ENCODE measurements at places on chromosomes 4 and X.

- DNase-seq = peak; percentile 14
These were observed 40.7 kb upstream of the DDX3X start for GRCh38 chrX:41293269-41293668.

DNA sequence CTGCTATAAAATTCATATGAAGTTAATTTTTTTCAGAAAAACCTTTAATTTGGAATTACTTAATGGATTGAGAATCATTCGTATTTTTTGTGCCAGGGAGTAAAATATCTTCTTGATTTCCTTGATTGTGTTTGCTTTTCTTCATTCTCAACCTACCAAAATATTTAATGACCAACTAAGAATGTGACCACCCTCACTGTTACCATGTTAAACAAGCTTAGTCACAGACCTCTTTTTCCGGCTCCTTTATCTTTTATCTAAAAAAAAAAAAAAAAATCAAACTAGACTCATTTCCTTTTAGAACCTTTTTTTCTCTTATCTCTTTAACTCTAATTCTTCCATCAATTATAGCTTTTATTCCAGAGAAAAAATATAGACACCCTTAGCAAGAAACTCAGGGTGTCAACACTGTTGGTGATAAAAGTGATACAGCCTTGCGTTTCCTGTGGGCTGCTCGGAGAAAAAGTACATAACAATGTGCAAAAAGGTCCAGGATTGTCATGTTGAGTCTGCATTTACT is 20.6 kb upstream of the HPGDS start:
- DNase-seq = peak; percentile 21

- DNase-seq = no peak
These were observed 89.5 kb upstream of the CITED1 start for GRCh38 chrX:72395237-72395636.

DNA sequence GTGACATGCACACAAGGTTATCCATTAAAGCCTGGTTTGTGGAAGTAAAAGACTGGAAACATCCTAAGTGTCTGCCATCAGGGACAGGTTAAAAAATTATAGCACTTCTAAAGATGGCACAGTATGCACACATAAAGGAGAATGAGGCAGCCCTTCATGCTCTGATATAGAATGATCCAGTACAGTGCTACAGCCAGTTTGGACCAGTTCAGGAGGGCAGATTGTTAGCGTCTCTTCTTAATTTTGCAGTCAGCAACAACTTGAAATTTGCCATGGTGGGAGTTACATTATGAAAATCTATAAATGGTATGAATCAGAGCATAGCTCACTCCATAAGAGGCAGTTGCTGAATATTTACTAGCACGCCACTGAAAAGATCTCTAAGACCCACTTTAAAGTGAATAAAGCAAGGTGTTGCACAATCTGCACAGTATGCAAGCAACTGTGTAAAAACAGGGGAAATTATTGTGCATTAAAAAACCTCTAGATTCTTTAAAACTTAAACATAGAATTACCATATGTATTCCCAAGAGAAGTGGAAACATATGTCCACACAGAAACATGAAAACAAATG is 20.3 kb upstream of the SOD3 start:
- peak; percentile 55 for DNase-seq

GRCh38 chr4:41632481-41633073 is 94.6 kb downstream of the LIMCH1 start:
- peak; percentile 43 for DNase-seq

- DNase-seq = no peak
These were observed 12.2 kb upstream of the PRDM8 start for GRCh38 chr4:80184825-80185756.

DNA sequence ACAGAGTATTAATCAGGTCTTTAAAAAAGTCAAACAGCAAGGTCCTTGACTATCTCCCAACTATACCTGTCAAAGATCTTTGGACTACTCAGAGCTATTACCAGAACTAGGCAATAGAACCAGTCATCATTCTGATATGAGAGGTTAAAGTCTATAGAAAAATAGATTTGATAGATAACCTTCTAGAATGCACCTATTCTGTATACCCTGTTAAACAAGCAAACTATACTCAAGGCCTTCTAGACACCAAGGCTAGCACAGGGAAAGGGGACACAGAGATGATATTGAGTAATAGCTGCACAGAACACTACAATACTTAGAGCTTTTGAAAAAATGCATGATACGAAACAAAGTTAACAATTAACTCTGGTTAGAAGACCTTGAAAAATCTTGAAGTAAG is 149.5 kb downstream of the NR3C2 start:
- no peak for DNase-seq
